Activated CD4-positive, CD25-positive, alpha-beta regulatory T cell (primary cell): ENCODE measurements at places on chromosomes 2 and 18.

DNA sequence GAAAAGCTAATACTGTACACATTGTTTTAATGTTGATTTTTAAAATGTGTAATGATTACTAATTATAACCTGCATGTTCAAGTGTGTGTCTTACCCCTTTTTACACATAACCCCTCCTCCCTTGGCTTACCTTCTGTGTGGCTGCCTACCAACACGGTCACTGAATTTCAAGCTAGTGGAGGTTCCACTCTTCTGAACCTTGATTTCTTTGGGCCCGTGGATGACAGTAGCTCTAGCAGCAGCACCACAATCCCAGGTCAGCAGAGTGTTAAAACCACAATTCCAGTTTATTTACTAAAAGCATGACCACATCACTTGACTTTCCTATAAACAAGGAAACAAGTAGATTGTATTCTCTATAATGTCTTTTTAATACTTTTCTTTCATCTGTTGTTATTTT lies 56.9 kb downstream of the AFTPH start:
- no peak for DNase-seq

DNA sequence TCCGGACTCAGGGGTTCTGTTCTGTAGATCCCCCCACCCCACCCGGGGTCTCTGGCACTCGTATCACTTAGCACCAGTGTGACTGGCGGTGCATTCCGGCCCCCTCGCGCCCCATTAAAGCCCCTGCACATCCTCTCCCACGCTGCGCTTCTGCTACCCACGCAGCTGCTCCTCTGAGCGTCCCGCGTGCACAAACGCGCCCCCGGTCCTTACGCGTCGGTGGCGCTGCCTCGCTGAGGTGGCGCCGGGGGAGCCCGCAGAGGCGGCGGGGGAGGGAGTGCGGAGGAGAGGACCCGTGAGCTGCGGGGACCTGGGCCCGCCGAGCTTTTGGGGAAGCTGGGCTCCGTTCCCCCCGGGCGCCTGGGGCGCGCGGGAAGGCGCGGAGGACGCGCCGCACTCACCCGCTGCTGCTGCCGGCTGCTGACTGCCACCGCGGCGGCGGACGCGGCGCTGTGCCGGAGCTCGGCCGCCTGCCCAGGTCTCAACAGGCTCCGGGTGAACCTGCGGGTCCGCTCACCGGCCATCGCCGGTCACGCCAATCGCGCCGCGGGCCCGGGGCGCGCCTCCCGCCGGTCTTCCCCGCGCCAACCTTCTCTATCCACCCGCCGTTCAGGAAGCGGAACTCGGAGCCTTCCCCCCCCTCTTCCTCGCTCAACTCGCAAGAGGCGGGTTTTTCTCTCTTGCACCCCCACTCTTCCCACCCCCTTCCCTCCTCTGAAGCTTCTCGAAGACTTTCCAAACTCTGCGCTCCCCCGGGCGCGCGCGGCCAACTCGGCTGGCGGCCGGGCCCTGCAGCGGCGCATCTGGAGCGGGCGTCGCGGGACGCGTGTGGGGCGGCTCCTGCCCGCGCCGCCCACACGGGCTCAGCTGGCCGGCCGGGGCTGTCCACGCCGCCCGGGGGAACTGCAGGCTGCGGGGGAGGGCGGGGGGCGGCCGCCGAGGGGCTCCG lies at the start of gene DOCK10:
Gene DOCK10 (minus strand): TSS at position 618 of the 949 bp plus-strand sequence. CDS start 94 bp downstream, at position 524.
- peak; percentile 42 for DNase-seq

GRCh38 chr2:37647971-37648330 lies 23.5 kb downstream of the CDC42EP3 start:
- DNase-seq = no peak

DNA sequence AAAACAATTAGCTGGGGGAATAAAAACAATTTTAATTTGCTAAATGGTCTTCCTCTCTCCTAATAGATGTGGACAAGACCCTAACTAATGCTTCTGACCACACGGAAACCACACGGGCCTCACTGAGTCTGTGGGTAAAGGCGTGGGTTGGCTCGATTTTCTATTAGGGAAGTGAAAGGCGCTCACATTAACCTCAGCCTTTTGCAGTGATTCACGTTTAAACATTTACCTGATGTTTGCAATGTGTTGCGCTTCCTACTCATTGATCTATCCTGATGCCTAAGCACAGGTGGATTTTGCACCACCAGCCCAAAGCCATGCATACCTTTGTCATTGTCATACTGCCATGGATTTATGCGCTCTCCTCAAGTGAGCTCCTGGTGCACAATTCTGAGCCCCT lies 35.6 kb upstream of the NRP2 start:
- DNase-seq = no peak

DNA sequence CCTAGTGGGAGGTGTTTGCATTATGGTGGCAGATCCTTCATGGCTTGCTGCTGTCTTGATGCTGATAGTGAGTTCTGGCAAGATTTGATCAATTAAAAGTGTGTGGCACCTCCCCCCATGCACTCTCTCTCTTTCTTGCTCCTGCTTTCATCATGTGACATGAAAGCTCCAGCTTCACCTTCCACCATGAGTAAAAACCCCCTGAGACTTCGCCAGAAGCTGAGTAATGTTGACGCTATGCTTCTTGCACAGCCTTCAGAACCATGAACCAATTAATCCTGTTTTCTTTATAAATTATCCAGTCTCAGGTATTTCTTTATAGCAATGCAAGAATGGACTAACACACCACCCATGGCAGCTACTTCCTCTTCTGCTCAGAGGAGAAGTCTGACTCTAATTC lies 2181.4 kb upstream of the PIK3C3 start:
- DNase-seq = no peak

DNA sequence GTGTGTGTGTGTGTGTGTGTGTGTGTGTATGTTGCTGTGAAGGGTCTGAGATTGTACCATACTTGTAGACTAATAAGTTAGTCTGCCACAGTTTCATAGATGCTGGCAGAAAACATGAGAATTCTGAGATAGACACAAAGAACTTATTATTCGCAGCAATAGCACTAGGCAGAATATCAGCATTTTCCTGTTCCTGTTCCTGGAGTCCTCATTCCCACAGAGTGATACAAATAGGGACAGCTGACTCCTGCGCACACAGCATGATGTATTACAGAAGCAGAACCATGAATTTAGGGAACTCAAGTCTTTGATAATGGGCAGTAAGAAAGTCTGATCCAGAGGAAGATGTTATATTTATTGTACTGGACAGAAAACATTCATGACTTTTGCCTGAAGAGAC lies 1466.3 kb downstream of the DPP10 start:
- no peak for DNase-seq

- DNase-seq = no peak
Observed at GRCh38 chr2:64599469-64599868, 54.2 kb downstream of the SERTAD2 start.

- no peak for DNase-seq
Observed at GRCh38 chr18:21484851-21485636, 115.5 kb downstream of the ESCO1 start.

DNA sequence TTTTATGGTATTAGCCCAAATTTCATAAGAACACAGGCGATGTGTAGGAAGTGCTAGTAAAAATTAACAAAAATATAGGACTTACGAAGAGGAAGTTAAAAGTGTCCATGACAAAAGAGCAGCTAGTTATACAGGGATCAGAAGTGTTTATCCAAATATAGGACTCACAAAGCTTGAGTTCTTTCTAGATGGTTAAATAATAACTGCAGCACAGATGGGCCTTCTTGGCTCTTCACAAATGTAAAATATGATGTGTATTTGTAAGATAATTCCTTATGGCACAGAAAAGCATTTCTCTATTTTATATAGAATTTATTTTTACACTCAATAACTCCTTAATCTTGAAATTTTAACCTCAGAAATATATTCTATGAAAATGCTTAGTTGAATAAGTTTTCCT lies 100.9 kb upstream of the SPHKAP start:
- DNase-seq = no peak

GRCh38 chr18:36329684-36330434 lies 32.3 kb downstream of the FHOD3 start:
- DNase-seq = no peak

GRCh38 chr2:54722641-54723040 lies 821 bp upstream of the EML6 start:
- DNase-seq = no peak

GRCh38 chr2:19723021-19723420 lies 178.8 kb downstream of the TTC32 start:
- no peak for DNase-seq
